HTR-8/SVneo (cell line): ENCODE measurements at places on chromosomes 16 and 17.

DNA sequence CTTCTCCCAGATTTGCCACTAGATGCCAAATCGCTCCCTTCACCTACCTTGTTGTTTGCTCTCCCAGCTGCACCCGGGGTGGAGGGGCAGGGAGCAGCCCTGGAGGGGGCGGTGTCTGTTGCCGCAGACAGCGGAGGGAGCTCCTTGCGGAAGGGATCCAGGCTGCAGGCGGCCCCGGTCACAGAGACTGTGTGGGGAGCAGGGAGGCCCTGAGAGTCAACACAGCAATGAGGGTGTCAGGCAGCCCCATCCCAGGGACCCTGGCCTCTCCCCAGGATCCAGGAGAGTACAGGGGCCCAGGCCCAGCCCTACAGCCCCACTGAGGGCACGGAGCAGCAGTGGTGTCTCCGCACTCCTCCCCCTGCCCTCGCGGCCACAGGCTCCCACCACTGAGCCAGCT, 50.5 kb upstream of the CHMP6 start:
- DNase-seq = no peak

GRCh38 chr17:67588326-67588725, 129.4 kb upstream of the NOL11 start:
- no peak for DNase-seq

DNA sequence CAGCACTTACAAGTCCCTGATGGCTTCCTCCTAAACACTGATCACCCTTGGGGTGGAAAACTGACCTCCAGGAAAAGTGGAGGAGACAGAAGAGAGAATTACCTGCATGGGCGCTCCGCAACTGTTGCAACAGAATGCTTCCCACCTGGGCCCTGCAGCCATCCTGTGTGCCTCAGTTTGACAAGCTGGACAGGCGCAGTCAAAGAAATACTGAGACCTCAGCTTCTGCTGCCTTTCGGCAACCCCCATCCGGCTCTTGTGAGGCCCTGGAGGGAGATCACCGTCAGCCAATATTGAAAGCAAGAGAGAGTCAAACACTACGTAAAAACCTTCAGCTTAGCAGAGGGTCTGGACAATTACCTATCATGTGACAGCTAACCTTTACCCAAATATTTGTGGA, 24.8 kb downstream of the SERPINF1 start:
- DNase-seq = no peak

- DNase-seq = no peak
Observed at GRCh38 chr16:53773881-53774280, 69.9 kb downstream of the FTO start.

DNA sequence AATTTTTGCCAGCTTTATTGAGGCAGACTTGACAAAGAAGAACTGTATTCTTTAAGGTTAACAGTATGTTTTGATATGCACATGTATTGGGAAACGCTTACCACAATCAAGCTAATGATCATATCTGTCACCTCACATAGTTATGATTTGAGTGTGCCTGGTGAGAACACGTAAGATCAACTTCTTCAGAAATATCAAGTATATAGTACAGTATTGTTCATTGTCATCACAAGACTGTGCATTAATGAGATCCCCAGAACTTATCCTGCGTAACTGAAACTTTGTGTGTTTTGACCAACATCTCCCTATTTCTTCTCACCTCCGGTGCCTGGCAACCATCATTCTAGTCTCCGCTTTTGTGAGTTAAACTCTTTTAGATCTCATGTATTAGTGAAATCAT, 756.4 kb upstream of the EEF2KMT start:
- DNase-seq = no peak

DNA sequence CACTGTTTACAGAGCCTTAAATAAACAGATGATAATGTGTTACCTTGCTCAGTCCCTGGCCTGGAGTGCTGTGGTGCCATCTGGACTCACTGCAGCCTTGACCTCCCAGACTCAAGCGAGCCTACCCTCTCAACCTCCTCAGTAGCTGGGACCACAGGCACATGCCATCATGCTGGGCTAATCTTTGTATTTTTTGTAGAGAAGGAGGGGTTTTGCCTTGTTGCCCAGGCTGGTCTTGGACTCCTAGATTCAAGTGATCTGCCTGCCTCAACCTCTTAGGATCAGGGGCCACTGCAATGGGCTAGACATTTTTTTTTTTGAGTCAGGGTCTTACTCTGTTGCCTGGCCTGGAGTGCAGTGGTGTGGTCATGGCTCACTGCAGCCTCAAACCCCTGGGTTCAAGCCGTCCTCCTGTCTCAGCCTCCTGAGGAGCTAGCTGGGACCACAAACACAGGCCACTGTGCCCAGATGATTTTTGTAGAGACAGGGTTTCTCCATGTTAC, 5.0 kb upstream of the NAGLU start:
- no peak for DNase-seq

- DNase-seq = no peak
Observed at GRCh38 chr16:1374418-1375297, 22.9 kb downstream of the GNPTG start.

DNA sequence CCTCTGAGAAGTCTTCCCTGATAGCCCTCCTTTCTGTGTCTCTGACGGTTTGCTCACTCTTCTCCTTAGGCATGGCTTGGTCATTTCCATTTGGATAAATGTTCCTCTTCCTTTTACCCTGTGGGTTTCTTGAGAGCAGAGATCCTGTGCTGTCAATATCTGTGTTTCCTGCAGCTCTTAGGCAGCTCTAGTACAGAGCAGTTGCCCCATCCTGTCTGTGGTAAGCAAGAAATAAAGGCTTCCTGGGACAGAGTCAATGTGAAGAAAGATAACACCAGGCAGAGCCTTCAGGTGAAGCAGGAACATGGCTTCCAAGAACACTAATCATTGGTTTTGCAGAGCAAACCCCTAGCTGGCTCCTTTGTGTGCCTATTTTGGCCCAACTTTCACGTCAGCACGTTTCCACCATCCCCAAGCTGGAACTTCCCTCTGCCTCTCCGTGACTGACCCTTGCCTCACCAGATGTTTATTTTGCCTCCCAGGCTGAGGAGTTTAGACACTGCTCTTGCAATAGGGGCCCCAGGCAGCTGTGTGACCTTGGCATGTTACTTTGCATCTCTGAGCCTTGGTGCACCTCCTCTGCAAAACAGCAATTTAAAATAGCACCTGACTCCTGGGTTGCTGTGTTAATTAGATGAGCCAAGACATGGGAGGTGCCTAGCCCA, 49.6 kb upstream of the SIAH1 start:
- DNase-seq = no peak

DNA sequence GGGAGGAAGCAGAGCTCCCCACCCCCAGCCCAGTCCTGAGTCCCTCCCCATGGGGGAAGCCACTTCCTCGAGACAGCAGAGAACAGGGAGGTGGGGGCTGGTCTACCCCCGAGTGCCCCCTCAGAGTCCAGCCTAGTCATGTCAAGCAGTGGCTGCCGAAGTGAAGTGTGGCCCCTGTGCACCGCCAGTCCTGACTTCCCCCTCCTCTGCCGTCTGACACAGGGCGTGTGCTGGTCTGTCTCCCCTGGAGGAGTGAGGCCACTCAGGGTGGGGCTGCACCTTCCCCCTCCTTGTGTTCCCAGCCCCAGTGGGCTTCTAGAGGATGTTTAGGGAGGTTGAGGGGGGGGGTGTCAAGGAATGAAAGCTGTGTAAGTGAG, 46.9 kb downstream of the MRC2 start:
- no peak for DNase-seq

DNA sequence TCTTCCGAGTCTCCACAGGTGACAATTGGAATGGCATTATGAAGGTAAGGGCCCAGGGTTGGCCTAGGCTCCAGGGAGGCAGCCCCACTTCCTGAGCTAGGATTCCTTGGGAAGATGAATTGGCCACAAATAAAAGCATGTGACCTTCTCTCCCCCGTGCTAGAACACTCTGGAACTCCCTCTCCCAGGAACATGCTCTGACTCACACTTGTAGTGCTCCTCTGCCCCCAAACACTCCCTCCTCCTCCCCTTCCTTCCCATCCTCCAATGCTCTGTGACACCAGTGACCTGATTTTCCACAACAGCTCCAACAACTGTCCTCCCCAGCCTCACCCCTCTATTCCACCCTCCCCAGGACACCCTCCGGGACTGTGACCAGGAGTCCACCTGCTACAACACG, 16.4 kb upstream of the ABCC3 start:
- DNase-seq = no peak

DNA sequence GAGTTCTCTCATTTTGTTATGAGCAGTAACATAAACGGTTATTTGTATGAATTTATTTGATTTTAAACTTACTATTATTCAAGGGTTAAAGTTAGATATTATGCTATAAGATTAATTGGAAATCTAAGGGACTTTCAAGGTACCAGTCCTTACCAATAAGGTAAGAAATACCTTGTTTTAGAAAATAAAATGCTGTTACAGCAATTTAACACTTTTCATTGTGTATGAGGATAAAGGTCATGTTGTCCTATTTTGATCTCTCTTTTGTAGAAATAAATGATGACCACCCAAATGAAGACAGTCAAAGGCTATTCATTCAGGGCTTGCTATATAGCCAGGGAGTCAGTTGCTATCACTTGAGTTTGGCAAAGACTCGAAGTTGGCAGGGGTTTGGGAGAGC, 1185.9 kb upstream of the GOT2 start:
- DNase-seq = no peak

DNA sequence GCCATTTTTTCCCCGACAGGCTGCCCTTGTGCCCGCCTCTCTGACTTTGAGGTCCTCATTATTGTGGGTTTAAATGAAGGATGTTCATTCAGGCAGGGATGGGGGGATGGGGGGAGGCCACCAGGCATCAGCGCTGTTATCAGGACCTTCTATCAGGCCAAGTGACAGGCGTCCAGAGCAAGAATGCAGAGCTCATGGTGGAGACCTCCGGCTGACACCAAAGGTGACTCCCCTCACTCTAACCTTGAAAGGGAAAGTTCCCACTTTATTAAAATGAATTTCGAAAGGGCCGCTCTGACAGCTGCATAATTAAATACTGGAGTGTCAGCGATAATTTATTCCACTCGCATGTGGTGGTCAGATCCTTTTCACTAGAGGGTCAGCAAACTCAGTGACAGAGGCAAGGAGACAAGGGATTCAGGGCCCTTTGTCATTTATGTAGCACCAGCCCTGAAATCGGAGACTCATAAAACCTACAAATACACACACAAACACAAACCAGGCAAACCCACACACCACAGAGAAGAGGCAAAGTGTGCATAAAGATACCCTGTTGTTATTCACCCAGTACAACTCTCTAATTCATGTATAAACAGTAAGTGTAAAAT, 436.0 kb downstream of the MAF start:
- no peak for DNase-seq

DNA sequence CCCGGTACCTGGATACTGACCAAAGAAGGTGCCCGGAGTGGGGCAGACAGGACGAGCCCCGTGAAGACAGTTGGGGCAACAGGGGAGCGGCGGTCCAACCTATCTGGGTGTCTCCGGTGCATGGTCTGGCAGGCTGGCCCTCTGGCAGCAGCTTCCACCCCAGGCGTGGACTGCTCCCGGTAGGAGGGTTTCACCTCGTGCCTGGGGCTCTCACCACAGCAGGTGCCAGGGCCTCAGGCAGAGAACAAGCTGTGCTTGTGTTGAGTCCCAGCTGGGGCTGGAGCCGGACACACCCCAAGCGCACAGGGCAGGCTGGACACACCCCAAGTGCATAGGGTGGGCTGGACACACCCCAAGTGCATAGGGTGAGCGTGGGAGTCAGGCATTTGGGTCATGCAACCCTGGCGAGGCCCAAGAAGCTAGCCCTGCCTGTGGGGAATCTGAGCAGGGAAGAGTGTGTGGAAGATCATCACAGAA, 1.5 kb upstream of the FBXL16 start:
- no peak for DNase-seq

DNA sequence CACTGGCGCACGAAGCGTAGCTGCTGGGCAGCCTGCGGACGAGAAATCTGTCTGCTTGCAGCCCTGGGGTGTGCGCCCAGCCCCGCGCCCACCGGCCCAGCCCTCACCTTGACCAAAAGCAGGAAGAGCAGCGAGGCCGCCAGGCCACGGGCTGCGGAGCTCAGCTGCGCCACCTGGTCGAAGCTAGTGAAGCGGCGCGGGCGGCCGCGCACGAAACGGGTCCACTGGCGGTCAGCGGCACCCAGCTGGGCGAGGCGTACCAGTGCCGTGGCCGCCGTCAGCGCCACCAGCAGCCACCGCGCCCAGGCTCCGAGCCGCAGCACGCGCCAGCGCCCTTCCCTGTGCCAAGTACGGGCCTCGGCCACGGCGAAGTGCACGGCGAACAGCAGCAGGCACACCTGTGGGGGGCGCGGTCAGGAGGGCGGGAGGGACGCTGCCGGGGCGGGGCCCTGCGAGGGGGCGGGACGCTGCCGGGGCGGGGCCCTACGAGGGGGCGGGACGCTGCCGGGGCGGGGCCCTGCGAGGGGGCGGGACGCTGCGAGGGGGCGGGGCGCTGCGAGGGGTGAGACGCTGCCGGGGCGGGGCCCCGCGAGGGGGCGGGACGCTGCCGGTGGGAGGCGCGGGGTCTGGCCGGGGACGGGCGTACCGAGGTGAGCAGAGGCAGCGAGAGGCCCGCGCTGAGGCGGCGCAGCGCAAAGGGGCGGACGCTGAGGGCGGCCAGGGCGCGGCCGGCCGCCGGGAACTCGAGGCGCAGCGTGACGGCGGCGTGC, 43.2 kb downstream of the TSC2 start:
- DNase-seq = no peak

DNA sequence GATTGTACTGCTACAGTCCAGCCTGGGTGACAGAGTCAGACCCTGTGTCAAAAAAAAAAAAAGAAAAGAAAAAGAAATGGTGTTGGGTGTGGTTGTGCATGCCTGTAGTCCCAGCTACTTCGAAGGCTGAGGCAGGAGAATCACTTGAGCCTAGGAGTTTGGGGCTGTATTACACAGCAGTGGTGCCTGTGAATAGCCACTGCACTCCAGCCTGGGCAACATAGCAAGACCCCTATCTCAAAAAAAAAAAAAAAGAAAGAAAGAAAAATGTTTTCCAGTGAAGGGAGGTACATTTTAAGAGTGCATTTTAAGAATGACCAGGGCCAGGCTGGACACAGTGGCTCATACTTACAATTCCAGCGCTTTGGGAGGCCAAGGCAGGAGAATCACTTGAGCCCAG, 6.3 kb downstream of the ARL2BP start:
- DNase-seq = no peak

DNA sequence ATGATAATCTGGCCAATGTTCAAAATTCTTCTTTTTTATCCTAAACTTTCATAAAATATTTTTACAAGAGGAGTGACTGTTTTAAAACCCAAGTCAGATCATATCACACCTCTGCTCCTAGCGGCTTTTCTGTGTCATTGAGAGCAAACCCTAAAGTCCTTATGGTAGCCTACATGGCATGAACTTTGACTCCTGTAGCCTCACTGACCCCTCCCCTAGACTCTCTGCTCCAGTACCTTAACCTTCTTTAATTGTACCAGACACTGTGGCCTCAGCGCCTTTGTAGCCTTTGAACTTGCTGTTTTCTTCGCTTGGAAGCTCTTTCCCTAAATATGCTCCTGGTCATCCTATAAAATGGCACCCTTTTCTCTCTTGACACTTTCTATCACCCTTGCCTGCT, 7.3 kb upstream of the SMPD3 start:
- no peak for DNase-seq

DNA sequence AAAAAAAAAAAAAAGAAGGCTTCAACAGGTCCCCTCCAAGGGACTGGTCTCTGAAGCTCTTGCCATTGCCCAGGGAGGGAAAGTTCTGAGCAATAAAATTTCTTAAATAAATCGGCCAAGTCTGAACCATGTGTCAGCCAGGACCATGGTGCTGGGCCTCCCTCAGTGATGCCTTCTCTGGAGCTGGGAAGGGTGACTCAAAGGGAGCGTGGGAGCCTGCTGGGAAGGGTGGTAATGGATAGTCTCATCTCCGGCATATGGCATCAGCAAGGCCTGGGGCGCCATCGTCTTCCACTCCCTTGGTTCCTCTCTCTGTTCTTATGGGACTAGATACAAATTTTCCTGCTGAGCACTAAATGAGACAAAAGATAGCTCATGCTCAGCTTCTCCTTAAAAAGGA, 2.3 kb downstream of the VKORC1 start:
- no peak for DNase-seq

GRCh38 chr17:55845385-55845784, 94.5 kb downstream of the PCTP start:
- DNase-seq = no peak
